ENCODE measurements at places on chromosomes 5 and 9.

DNA sequence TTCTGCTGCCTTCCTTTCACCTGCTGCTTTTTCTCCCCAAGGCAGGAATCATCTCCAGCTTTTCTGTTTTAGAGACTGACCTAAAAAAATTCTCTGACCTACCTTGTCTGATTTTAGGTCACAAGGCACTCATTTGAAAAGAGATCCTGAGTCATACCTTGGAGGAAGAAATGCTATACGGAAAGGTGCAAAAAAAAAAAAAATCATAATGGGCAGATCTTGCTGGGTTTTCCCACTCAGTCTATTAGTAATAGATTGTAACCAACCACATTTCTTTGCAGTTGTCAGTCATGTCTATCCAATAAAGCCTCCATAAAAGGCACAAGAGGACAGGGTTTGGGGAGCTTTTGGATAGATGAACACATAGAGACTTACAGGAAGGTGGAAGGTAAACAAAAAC is 70.0 kb downstream of the MTREX start:
- no peaks in the 10 kb centered on the region for H3K4me1 ChIP-seq
- H3K27me3 ChIP-seq = no peaks in the 10 kb centered on the region
- H3K27ac ChIP-seq = no peak overlapping the region
- peaks cover 64% of the 10 kb centered on the region for H3K36me3 ChIP-seq

DNA sequence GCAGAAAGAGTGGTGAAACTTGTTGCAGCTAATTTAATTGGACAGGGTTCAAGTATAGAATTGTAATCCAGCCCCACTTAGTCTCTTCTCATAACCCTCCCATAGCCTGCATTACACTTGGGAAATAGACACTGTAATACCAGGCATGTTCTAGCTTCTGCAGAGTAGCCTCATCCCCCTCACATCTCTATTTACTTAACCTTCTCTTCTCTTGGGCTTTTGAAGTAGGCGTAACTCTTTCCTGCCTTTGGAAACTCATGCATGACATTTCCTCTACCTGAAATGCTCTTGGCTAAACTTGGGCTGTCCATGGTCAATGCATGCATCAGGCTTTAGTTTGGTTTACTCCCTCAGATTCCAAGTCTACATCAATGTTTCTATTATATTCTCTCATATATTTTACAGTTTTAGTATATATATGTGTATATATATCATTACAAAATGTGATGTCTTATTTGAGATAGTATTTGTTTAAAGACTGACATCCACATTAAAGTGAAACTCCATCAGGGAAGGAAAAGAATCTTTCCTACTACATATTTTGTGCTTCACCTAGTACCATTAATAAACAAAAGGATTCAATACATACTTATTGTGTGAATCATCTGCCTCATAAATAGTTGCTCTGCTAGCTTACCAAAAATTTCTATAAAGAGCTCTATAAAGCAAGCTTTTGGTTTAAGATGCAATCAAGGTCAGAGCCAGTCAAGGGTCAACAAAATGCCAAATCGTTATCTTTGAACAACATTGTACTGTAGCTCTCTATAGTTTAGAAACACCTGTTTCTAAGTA is 1158.0 kb downstream of the MAT2B start:
- no peak overlapping the region for H3K4me3 ChIP-seq
- H3K27me3 ChIP-seq = no peaks in the 10 kb centered on the region
- no peaks in the 10 kb centered on the region for H3K36me3 ChIP-seq
- no peak for DNase-seq
- H3K4me1 ChIP-seq = no peaks in the 10 kb centered on the region

DNA sequence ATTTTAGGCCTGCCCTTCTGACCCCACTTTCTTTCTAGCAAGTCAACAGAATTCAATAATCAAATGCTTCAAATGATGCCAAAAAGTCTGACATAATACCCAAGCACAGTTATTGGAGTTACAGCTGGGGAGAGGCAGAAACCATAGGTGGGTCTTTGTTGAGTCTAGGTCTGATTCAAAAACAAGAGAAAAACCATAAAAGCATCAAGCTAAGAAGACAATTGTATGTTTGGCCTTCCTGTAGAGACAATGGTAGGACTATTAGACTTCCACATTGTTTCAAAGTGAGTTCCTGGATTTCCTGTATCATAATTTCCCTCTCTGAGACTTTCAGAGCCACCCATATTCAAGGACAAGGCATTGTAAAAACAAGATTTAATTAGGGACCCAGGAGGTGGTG is 16.8 kb upstream of the CCDC192 start:
- no peak overlapping the region for H3K27ac ChIP-seq
- H3K4me3 ChIP-seq = no peak overlapping the region
- H3K36me3 ChIP-seq = no peaks in the 10 kb centered on the region
- no peaks in the 10 kb centered on the region for H3K4me1 ChIP-seq
- no peaks in the 10 kb centered on the region for H3K27me3 ChIP-seq

GRCh38 chr5:124733329-124733650 is 13.1 kb downstream of the ZNF608 start:
- no peaks in the 10 kb centered on the region for H3K4me1 ChIP-seq
- no peak for DNase-seq
- H3K27ac ChIP-seq = no peak overlapping the region
- H3K27me3 ChIP-seq = no peaks in the 10 kb centered on the region
- no peak overlapping the region for H3K4me3 ChIP-seq
- no peaks in the 10 kb centered on the region for H3K36me3 ChIP-seq

GRCh38 chr5:172412724-172413286 is 41.5 kb downstream of the SH3PXD2B start:
- no peak for DNase-seq
- H3K27me3 ChIP-seq = no peaks in the 10 kb centered on the region
- H3K27ac ChIP-seq = no peak overlapping the region
- H3K36me3 ChIP-seq = no peaks in the 10 kb centered on the region
- no peaks in the 10 kb centered on the region for H3K4me1 ChIP-seq
- no peak overlapping the region for H3K4me3 ChIP-seq
